Activated naive CD4-positive, alpha-beta T cell (primary cell): ENCODE measurements at places on chromosomes 1 and 21.

GRCh38 chr1:24108334-24109165, 3.4 kb downstream of the MYOM3 start:
- no peak for DNase-seq

DNA sequence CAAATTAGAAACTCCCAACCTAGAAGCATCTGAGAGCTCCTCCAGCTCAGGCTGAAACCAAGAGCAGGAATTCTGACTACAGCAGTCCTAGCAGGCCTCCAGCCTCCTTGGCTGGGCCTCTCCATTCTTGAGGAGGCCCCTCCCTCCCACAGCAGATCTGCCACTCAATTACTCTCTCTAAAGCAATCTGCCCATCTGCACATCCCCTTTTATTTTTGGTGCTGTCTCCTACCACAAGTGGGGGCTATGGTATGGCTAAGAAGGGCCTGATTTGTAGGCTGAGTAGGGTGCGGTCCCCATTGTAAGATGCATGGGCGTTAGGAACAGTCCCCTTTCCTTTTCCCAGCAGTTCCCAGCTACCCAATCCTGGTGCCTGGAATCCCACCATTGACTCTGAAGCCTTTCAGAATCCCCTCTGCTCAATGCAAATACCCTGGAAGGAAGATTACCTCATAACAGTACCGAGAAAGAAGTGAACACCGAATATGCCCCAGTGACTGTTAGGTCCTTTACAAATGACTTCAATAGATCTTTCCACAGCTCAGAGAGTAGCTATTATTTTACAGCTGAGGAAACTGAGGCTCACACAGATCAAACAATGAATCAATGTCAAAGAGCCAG, 11.6 kb upstream of the TTC39A start:
- no peak for DNase-seq

DNA sequence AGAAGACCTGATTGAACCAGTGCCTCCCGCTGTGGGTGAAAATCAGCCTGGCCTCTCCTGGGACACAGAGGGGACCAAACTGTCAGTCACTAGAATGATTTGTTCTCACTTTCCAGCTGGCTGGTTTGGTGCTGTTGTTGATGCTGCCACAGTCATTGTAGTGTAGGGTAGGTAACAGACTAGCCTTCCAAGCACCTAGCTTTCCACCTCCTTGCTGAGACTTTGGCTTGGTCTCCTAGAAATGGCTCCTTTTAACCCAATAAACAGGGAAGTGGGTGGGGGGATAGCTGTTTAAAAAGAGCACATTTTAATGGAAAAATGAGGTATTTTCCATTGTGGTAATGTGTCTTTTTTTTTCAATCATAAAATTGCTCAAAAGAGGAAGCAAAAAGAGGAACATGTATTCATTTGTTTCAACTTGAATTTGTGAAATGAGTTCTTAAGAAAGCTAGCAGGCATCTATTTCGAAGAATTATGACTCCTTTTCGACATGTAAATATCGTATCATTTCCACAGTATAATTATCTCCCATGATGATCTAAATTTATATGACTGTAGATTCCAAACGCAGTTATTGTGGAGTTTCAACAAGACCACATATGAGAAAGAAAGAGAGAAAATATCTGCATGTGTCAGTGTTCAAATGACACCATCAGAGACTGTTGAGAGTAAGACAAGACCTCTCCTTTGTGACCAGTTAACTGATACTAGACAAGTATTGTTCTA, 190.1 kb downstream of the HLX start:
- no peak for DNase-seq

GRCh38 chr21:37244501-37245095, 22.5 kb downstream of the VPS26C start:
- DNase-seq: no peak

DNA sequence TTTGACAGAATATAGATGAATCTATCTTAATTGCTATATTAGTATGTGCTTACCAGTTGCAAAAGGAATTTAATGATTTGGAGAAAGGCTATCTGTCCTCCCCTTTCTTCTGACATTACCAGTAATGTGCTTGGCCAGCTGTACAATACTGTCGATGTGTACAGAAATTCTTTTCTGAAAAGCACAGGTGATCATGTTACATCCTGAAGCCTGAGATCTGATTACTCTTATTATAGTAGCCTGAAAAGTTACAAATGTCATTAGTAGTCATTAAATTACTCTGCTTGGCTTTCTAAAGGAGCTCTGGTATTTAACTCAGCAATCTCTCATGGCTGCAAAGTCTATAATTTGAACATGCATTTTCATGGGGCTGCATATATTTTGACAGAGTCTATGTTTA, 209.8 kb downstream of the PTPRC start:
- no peak for DNase-seq

GRCh38 chr1:192984080-192984479, 75.1 kb downstream of the UCHL5 start:
- no peak for DNase-seq

GRCh38 chr1:24566236-24566867, 10.5 kb downstream of the NCMAP start:
- DNase-seq: no peak

- DNase-seq: no peak
These were observed 26.5 kb upstream of the SLC35A3 start for GRCh38 chr1:99943223-99943794.

DNA sequence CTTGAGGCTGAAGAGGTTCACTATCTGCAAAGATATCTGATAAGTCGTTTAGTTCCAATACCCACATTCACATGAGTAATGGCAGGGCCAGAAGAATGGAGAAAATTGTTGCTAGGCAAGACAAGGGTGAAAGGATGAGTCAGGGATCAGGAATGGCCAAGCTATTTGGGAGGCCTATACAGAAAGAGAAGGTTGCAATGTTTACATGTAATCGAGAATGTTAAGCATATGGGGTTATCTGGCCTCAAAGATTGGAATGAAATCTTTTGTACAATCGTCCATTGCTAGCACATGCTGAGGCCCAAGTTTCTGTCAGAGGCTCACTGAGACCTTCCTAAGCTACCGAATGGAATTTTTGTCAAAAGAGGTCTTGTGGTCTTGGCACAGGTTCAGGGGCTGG, 299.9 kb upstream of the PLD5 start:
- DNase-seq: no peak

GRCh38 chr1:59044535-59045121, 252.3 kb upstream of the FGGY start:
- DNase-seq: no peak

GRCh38 chr1:54121482-54122134, 31.2 kb downstream of the CDCP2 start:
- peak; percentile 25 for DNase-seq

- DNase-seq: no peak
These were observed 15.0 kb downstream of the ITSN1 start for GRCh38 chr21:33657124-33657820.

DNA sequence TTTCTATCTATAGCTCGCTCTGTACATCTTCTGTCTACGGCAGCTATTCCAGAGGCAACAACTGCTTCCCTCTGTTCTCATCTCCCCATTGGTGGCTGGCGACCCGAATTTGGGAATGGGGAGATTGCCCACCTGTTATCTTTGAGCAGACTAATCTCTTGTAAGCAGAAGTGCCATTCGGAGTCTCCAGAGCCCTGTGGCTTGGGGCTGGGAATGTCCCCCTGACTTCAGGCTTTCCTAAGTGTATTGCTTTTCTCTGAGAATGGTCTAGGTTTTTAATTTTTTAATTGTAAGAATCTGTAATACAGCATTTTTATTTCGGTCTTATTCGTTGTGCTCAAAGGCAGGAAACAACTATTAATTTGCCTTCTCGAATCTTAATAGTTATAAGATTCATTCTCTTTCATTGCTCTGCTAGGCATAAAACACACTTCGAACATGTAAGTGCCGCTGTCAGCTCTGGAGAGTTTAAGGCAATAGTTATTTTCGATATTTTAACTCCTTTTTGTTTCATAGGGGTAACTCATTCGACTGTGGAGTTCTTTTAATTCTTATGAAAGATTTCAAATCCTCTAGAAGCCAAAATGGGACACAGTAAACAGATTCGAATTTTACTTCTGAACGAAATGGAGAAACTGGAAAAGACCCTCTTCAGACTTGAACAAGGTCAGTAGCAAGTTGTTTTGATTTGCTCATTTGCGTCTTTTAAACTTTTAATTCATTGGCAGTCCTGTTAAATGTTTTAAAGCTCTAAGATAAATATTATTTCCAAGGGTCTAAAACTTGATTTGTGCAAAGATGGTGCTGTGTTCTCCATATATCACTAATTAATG, 514 bp downstream of the AGL start:
- no peak for DNase-seq

GRCh38 chr1:109112056-109112651, 1.8 kb upstream of the ELAPOR1 start:
- no peak for DNase-seq

DNA sequence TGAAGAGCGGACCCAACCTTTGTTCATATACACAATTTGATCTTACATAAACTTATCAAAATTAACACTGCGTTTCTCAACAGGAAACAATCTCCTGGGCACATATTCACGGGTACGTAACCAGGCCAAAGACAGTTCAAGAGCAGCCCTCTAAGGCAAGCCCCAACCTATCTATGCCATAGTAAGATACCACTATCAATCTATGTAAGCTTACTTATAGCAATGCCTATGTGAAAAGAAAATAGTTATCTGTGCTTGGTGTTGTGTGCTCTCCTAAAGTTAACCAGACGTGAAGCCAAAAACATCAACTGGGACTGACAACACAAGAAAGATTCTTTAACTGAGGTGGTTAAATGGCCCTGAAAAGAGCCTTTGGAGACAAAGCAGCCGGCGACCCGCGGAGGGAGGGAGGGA, 49.4 kb upstream of the BOLA1 start:
- DNase-seq: no peak

GRCh38 chr21:16838331-16838730, 674.5 kb upstream of the CXADR start:
- DNase-seq: no peak

DNA sequence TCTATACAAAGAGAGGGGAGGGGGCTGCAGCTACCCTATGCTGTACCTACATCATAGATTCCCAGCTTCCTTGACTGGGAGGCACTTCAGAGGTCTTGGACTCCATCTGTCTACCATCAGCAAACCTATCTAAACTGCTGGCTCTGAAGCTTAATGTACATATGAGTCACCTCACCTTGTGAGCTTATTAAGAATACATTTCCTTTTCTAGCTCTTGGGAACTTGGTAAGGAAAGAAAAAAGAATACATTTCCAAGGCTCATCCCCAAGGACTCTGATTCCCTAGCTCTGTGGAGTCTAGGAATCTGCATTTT, 50.0 kb upstream of the PRELP start:
- no peak for DNase-seq

GRCh38 chr1:46687093-46687659, 15.5 kb downstream of the TEX38 start:
- no peak for DNase-seq

DNA sequence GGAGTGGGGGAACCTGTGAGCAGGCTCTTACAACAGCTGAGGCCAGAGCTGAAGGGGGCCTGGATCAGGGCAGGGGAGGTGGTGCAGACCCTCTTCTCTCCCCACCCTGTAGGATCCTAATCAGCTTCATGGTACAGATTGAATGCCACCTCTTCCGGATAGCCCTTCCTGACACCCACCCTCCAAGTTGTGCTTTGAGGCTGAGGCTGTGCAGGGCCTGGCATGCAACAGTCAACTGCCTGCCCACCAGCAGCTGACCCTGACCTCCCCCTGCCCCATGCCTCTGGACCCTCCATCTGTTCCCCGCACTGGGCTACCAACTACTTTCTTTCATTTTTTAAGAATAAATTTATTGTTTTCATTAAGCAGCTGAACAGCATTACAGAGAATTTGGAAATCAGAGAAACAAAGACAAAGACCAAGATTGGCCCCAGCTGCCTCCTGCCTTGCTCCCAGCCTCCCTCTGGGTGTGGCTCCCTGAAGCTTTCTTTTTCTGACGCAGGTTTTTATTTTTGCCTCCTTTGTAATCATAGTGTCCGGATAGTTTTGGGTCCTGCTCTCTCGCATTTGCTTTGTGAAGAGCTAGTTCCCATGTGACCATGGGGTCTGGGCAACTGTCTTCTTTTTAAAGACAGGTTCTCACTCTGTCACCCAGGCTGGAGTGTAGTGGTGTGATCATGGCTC, 12.8 kb downstream of the ZNF362 start:
- DNase-seq: no peak

DNA sequence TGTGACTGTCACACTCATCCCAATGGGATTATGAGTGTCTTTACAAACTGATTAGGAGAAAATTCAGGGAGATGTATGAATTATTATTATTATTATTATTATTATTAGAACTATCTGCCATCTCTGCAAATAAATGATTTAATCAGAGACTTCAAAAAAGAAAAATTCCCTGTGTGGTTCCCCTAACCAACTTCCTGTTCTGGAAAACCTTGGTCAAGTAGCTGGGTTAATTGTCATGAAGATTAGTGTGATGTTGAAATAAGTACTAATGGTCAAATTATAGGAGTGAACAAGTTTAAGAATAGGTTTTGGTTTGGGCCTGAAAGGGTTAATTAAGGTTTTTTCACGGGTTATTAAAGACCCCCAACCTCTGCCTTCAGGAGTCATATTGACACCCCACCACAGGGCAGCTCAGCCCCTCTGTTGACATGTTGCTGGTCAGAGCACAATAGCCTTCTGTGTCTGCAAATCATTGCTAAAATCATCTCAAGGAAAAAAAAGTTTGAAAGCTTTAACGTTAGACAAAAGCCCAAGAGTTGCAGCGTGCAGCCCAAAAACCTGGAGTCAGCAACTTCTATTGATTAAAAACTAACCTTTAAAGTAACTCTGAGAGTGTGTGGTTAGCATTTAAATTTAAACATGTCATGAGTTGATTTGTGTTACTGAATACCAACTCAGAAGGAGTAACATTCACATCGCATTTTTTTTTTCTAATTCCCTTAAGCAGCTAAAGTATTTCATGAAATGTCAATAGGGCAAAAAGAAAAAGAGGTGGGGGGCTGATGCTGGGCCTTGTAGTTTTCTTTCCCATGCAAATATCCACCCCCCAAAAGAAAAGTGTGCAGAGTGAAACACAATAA, 272.5 kb downstream of the TM2D1 start:
- no peak for DNase-seq
